Stimulated activated CD4-positive, alpha-beta T cell treated with anti-CD3 and anti-CD28 coated beads, Interleukin-4, amount 100 ng/mL, for 24 hours (primary cell): ENCODE measurements at places on chromosomes 16 and 17.

DNA sequence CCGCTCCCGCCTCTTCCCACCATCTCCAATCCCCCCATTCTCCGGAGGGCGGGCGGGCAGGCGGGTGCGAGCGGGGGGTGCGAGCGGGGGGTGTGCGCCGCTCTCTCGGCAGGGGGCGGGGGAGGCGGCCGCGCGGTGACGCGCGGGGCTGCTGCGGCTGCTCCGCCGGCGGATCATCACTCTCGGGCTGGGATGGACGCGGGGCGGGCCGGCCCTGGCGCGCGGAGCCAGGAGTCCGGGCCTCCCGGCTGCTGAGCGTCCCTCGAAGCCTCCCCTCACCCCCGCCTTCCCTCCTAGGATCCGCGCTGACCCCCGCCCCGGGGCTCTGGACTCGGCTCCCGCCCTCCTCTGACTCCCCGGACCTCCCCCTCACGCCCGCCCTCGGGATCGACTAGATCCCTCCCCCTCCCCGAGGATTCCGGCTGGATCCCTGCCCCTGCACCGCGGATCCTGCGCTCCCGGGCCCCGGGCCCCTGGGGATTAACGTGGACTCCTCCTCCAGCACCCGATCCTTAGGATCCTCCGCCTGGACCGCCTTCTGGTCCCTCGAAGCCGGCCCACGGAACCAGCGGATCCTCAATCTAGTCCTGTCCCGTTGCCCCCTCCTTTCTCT, 946 bp upstream of the TMEM256 start:
- DNase-seq, result peak; percentile 65

GRCh38 chr17:10836145-10836544, 1.7 kb downstream of the PIRT start:
- DNase-seq, result no peak

GRCh38 chr17:44898768-44899073, 524 bp downstream of the EFTUD2 start:
- DNase-seq, result no peak

DNA sequence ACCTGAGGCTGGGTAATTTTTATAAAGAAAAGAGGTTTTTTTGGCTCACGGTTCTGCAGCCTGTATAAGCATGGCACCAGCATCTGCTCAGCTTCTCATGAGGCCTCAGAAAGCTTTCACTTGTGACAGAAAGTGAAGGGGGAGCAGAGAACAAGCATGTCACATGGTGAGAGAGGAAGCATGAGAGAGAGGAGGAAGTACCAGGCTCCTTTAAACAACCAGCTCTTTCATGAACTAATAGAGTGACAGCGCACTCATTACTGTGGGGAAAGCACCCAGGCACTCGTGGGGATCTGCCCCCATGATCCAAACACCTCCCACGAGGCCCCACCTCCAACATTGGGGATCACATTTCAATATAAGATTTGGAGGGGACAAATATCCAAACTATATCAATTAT, 86.8 kb downstream of the USP32 start:
- peak; percentile 8 for DNase-seq

DNA sequence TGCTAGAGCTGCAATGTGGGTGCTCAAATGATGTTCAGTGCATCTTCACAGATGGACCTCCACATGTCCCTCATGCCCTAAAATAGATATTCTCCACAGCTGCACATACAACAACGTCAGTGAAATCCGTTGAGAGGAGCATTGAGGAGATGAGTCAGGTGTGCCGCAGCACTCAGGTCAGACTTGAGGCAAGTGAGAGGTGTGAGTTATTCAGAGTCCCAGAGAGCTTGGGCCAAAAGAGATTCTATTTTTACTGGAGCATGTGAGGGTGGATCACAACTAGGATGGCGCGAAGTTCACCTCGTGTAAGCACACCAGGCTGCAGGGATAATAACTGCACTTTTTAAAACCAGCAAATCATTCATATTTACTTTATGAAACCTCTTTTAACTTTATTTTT, 645.3 kb downstream of the MAF start:
- no peak for DNase-seq

DNA sequence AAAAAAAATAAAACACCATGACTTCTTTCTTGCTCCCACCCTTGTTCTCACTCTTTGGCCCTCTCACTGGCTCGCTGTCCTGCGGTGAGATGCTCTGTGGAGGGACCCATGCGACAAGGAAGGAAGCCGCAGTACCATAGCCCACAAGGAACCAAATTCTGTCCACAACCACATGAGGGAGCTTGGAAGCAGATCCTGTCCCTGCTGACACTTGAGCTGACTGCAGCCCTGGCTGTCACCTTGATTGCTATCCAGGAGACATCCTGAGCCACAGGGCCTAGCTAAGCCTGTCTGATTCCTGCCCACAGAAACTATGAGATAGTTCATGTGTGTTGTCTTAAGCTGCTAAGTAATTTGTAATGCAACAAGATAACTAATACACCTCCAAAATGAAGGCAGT, 4.8 kb upstream of the MT2A start:
- DNase-seq, result peak; percentile 18

GRCh38 chr17:77942112-77942988, 16.2 kb upstream of the TNRC6C start:
- no peak for DNase-seq

- no peak for DNase-seq
Observed at GRCh38 chr16:23823475-23824384, 12.1 kb upstream of the PRKCB start.

- no peak for DNase-seq
Observed at GRCh38 chr17:72774236-72774635, 318.3 kb downstream of the SLC39A11 start.

GRCh38 chr16:19884611-19885450, at the start of gene GPRC5B:
Gene GPRC5B (minus strand): TSS chr16:19884848. CDS start chr16:19872845, 12,003 bp downstream.
- DNase-seq, result peak; percentile 28

- no peak for DNase-seq
Observed at GRCh38 chr16:57153841-57154240, 32.0 kb downstream of the PSME3IP1 start.

- peak; percentile 77 for DNase-seq
Observed at GRCh38 chr16:27154705-27155521, 48.4 kb upstream of the KDM8 start.

GRCh38 chr16:31063843-31064611, 10.0 kb downstream of the ZNF668 start:
- no peak for DNase-seq
